ENCODE measurements at places on chromosomes 13 and 19.

GRCh38 chr13:104875038-104875754 lies 1660.3 kb downstream of the EFNB2 start:
- DNase-seq = no peak

DNA sequence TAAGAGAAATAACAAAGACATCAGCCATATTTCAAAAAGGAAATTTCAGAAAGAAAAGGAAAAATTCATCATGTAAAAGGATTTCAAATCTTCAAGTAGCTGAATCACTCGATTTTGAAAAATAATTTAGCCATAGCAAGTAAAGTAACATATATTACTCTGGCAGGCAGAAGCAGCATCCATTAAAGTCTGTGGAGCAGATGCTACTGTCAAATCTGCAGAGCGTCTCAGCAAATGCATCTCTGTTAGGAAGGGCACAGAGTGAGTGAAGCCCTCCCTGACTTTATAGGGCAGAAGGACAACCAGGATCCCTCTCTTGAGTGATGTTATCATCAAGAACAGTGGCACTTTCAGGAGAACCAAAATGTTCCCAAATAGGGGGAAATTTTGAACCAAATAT lies 445.5 kb downstream of the EFNB2 start:
- DNase-seq = no peak

- DNase-seq = no peak
These were observed 179.9 kb downstream of the IRS2 start for GRCh38 chr13:109606520-109606919.

DNA sequence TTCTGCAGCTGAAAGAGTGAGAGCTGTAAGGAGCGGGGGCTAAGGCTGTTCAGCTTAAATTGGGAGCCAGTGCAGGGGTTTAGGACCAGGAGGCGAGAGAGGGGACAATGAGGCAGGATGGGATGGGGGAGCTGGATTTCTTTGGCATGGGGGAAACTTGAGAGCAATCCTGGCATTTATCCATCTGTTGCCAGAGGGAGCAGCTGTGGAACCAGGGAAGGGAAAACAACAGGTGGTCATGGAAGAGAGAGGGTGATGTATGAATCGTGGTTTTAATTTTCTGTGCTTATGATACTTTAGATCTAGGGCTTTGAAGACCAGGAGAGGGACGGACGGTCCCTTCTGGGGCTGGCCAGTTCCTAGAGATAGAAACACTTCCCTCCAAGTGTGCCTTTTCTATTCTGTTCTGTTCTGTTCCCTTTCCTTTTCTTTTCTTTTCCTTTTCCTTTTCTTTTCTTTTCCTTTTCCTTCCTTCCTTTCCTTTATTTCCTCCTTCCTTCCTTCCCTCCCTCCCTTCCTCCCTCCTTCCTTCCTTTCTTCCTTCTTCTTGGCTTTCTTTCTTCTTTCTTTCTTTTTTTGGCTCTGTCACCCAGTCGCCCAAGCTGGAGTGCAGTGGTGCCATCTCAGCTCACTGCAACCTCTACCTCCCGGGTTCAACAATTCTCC lies 16.0 kb upstream of the CCL25 start:
- no peak for DNase-seq

GRCh38 chr13:99601535-99601934 lies 100.3 kb downstream of the TM9SF2 start:
- no peak for DNase-seq

DNA sequence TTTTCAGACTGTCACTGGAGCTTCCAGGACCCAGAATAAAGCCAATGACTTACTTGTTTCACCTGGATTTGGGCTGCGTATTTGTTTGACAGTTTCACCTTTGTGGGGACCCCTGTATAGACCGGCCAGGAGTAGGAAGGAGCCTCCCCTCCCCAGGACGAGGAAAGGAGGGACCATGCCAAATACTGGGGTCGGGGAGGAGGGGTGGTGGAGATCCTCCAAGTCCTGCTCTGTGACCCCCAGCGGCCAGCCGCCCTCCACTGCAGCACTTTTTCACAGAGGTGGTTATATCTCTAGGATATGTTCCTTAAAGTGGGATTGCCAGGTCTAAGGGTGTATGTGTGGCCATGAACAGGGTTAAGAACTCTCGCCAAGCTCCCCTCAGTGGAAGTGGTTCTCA lies 25.7 kb upstream of the ZNF492 start:
- no peak for DNase-seq

- DNase-seq = no peak
These were observed 17.8 kb downstream of the GJA3 start for GRCh38 chr13:20142927-20143480.

GRCh38 chr13:50611117-50611781 lies 232.2 kb downstream of the DLEU7 start:
- no peak for DNase-seq

- no peak for DNase-seq
These were observed 7.4 kb downstream of the IFNL2 start for GRCh38 chr19:39275578-39275977.
